Stimulated activated CD8-positive, alpha-beta memory T cell treated with anti-CD3 and anti-CD28 coated beads, Interleukin-15, amount 100 ng/mL, for 48 hours (primary cell): ENCODE measurements at places on chromosomes 4 and X.

- no peak for DNase-seq
These were observed 736.9 kb upstream of the MAGEB2 start for GRCh38 chrX:29478336-29479069.

DNA sequence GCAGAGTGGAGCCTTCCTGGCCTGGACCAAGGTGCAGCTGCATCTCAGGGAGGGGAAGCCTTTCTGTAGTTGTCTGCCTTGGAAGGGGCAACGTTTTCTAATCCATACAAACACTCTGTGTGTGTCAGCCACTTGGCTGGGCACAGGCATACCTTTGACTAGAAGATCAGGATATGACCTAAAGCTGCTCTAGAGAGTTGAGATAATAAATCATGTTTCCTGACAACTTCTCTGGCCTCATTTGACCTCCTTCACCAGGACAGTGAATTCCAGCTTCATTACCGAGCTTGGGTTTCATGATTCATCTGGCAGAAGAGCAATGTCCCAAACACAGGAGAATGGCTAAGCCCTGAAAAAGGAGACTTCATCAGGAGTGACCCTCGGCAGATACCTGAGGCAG is 89.6 kb upstream of the KIT start:
- no peak for DNase-seq

GRCh38 chr4:170093973-170094535 is 4.3 kb upstream of the AADAT start:
- DNase-seq = no peak

DNA sequence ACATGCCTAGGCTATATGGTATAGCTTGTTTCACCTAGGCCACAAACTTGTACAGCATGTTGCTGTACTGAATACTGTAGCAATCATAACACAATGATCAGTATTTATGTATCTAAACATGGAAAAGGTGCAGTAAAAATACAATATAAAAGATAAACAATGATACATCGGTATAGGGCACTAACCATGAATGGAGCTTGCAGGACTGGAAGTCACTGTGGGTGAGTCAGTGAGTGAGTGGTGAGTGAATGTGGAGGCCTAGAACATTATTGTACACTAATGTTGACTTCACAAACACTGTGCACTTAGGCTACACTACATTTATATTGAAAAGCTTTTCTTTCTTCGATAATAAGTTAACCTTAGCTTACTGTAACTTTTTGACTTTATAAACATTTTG is 45.6 kb upstream of the ANK2 start:
- no peak for DNase-seq

GRCh38 chr4:147052361-147052760 is 106.7 kb upstream of the TTC29 start:
- no peak for DNase-seq

DNA sequence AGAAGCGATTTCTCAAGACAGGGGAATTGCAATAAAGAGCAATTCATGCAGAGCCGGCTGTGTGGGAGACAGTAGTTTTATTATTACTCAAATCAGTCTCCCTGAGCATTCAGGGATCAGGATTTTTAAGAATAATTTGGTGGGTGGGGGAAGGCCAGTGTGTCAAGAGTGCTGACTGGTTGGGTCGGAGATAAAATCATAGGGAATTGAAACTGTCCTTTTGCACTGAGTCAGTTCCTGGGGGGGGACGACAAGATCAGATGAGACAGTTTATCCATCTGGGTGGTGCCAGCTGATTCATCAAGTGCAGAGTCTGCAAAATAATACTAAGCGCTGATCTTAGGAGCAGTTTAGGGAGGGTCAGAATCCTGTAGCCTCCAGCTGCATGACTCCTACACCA is 502.4 kb downstream of the NLGN4X start:
- no peak for DNase-seq

DNA sequence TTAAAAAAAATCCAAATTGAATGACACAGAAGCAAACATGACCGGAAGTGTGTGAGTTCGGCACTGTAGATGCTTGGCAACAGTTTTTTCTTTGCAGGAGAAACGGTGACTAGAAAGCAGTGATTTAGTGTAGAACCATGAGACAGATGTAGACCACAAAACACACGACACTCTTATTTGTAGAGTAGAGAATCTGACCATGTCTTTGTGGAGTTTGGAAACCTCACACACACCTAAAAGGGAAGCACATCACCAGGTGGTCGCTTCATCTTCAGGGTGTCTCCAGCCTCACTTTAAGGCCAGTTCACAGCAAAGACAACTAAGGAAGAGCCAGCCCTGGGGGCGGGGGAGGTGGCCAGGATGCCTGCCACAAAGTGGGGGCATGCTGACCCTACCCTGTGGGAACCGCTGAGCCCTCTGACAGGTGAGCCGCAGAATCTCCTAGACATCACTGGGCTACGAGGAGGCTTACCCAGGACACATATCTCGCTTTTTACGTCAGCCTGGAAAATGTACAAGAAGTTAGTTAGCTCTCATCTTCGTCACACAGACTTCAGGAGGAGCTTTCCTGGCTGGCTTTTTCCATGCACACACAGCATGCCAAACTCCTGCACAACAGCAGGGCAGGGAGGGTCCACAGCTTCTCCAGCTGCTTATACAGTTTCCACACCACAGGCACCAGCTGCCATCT is 64.4 kb upstream of the PDLIM3 start:
- no peak for DNase-seq

DNA sequence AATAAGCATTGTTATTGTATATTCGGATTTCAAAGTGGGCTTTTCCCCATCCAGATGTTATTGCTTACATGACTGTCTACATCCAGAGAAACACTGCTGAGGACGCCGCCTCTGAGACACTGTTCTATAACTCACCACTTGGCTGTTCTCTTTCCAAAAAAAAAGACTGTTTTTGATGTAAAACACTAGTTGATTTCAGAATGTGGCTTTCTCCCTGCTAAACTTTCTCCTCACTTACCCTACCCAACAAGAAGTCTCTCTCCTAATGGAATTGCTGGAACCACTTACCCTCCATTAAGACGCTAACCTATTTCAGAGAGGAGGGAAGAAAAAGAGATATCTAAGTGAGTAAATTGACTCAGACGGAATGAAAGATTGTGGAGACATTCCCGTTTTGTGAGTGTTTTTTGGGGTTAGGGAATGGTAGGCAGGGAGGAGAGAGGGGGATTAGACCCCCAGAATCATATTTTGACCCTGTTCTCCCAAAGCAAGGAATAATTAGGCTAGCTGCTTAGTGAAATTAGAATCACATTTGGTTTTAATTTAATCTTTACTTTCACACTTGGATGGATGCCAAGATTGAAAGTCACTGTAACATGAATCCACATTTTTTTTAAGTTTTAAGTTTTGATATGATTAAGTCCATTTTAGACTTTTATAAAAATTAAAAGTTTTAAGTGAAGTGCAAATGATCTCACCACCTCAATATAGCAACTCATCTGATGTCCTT is 174.9 kb downstream of the CHIC2 start:
- no peak for DNase-seq
